ENCODE measurements at places on chromosomes 5 and 9.

GRCh38 chr9:33137781-33138264, 29.3 kb downstream of the B4GALT1 start:
- DNase-seq: no peak

DNA sequence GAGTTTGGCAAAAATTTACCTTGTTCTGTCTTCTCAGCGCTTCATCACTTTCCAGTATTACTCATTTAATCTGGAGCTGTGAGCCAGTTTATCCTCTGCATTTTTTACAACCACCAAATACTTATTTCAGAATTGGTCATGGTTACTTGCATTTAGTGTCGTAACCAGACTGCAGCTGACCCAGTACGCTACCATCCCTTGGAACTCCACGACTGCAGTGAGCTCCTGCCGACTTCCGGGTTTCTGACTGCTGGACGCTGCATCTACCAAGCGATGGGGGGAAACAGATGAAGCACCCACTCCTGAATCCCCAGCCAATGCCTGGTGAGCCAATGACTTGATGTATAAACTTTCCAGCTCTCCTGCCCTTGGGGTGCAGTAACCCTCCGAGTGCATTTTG, 174.4 kb upstream of the PRLR start:
- DNase-seq: no peak

DNA sequence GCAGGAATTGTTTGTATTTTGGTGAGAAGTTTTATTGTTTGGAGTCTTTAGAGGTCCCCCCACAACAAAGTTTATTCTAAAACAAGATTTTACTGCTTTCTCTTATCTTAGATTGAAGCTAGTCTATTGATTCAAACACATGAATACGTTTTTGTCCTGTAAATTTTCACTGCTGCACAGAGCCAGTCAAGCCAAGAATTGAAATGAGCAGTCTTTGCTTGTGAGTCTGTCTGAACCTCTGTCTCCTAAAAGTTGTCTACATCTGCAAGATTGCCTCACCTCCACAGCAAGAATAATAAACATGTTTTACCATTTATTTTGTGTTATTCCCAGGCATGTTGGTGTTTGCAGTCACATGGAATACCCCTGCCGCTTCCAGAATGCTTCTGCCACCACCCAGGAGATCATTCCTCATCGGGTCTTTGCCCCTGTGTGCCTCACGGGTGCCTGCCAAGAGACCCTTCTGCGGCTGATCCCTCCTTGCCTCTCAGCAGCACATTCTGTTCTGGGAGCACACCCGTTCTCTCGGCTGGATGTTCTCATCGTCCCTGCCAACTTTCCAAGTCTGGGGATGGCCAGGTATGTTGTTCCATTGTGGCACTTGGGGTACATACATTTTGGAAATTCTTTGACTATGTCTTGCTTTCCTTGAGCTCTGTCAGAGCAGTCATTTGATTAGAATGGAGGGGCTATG, 74.1 kb downstream of the AOPEP start:
- no peak for DNase-seq

DNA sequence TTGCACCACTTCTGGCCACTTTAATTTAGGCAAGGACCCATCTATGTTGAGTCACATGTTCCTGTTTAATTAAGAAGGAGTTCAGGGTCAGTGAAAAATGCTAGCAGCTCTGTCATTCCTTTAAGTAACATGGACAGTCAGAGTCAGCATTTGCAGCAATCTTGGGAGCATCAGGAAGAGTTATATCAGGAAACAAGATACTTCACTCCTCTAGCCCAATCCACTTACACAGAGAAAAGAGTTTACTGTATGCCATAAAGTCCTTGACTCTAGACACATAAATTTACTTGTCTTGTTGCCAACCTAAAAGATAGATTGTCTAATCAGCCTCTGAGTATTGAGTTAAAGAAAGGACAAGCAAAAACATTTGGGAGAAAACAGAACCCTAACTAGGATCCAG, 266.7 kb downstream of the PJA2 start:
- DNase-seq: no peak

Measured in activated CD4-positive, alpha-beta T cell treated with anti-CD3 and anti-CD28 coated beads for 4 hours (primary cell).